ENCODE measurements at places on chromosomes 5 and 9.

DNA sequence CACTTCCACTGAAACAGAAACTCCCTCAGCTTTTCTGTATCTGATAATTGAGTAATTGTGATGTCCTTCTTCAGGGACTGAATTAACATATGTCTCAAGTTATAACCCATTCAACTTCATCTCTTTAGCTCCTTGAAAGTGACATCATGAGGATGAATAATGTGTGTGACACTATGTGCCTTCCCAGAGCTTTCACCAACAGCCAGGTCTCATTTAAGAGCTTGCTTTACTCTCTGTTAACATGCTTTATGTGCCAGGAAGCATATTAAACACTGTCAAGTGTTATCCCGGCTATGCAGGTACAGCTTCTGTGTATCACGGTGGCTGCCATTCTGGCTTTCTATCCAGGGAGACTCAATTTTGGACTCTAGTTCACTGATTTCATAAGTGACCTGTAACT is 799.9 kb downstream of the CDH12 start:
- no peak for DNase-seq

- no peak for DNase-seq
These were observed 262.9 kb downstream of the SPOCK1 start for GRCh38 chr5:137236252-137236651.

GRCh38 chr9:33791117-33791516 is 4.2 kb upstream of the PRSS3 start:
- DNase-seq, result no peak

DNA sequence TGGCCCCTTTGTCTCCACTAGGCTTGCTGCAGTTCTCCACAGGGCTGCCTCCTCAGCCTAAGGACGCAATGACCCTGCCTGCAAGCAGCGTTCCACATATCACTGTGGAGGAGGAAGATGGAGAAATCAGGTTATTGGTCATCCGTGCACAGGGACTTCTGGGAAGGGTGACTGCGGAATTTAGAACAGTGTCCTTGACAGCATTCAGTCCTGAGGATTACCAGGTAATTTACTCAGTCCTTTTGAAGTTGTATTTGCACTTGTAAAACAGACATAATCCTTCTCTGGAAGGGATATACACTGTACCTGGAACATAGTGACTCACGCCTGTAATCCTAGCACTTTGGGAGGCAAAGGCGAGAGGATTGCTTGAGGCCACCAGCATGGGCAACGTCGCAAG is 116.6 kb downstream of the ADGRV1 start:
- peak; percentile 66 for DNase-seq

GRCh38 chr9:16290169-16290568 is 580.3 kb downstream of the BNC2 start:
- no peak for DNase-seq

- DNase-seq, result no peak
These were observed 506.0 kb downstream of the HTR1A start for GRCh38 chr5:63456279-63456678.

Data from HepG2 (cell line).